ENCODE measurements at places on chromosomes 5 and 9.

DNA sequence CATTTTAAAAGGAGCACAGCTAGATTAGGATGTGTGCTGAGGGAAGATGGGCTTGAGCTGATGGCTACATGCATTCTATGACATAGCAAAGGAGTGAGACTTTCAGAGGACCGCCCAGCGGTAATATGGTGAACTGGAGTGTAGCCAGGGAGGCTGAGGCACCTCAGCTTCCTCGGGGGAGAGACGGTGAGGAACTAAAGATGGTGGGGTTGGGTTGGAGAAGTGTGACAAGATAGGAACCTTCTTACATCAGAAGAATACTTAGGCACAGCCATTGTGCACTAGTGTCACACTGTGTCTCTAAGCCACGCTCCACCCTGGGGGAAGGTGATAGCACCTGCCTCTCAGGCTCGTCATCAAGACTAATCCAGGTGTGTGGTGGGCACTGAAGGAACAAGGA lies 118.0 kb upstream of the IRX2 start:
- no peaks in the 10 kb centered on the region for H3K4me1 ChIP-seq
- H3K27ac ChIP-seq, result no peak overlapping the region
- H3K4me3 ChIP-seq, result no peak overlapping the region
- H3K27me3 ChIP-seq, result no peaks in the 10 kb centered on the region
- no peaks in the 10 kb centered on the region for H3K36me3 ChIP-seq
- no peak for DNase-seq

DNA sequence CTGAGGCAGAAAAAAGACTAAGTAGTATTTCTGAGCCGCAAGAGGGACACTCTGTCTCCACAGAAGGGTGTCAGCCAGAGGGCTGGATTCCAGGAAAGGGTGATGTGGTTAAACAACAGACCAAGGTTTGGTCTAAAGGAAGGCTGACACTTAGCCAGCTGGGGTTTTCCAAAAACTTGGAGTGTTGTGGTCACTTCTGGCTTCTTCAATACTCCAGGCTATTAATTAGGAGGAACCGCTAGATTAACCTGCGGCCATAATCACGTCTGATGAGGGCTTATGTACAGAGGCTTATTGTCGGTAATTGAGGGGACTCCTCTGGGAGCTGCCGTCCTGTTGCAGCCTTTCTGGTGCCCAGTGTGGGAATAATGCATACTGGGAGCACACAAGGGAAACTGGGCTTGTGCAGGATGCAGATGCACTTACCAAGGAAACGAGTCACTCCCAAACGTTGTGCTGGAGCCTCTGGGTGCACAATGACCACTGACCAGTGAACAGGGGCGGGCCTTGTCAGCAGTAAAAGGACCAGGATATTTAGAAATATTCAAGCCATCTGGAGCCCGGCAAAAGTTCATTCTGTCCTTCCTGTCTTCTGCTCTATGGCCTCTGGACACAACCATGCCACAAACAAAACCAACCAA lies 70.2 kb upstream of the TUT7 start:
- H3K36me3 ChIP-seq, result no peaks in the 10 kb centered on the region
- no peak overlapping the region for H3K4me3 ChIP-seq
- no peaks in the 10 kb centered on the region for H3K4me1 ChIP-seq
- no peak for DNase-seq
- H3K27me3 ChIP-seq, result peaks cover 2% of the 10 kb centered on the region

DNA sequence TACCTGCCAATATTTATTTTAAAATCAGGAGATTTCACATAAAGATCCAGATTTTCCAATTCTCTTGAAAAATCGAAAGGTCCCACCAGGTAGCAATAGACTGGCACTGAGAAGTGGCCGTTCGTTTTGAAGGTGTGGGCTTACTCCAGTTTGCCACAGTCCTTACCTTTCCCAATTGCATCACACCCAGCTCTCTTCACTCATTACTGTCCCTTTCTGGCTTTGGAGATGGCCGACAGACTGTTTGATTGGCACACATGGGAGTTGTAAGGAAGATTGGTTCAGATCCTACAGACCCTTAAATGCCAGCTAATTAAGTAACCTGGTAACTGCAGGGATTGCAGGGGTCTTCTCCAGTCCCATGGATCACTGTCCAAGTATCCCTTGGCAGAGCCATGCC lies 68.7 kb upstream of the LARP1 start:
- peaks cover 17% of the 10 kb centered on the region for H3K27me3 ChIP-seq
- DNase-seq, result no peak
- H3K27ac ChIP-seq, result no peak overlapping the region
- H3K4me1 ChIP-seq, result peaks cover 7% of the 10 kb centered on the region
- no peaks in the 10 kb centered on the region for H3K36me3 ChIP-seq

DNA sequence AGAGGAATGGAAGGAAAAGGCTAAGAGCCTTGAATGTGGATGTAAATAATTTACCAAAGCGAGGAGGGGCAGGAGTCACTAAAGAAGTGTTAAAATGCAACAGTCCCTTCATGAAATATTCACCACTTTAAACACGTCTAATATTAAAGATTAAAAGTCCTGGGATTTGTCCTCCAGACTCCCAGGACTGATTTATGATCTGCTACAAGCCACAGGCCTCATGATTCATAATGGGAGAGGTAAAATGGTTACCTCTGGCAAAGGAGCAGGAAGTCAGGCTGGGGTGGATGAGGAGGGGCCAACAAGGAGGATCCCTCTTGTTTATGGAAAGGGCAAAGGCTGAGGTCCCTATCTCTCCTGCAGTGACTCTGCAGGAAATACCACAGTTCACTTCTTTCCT lies 292.4 kb downstream of the TRIM32 start:
- no peak for DNase-seq
- no peak overlapping the region for H3K4me3 ChIP-seq
- no peak overlapping the region for H3K27ac ChIP-seq
- no peaks in the 10 kb centered on the region for H3K27me3 ChIP-seq
- no peaks in the 10 kb centered on the region for H3K4me1 ChIP-seq
